ENCODE measurements at places on chromosomes 4 and X.

GRCh38 chr4:17758485-17758884 is 22.9 kb downstream of the FAM184B start:
- DNase-seq = no peak

GRCh38 chrX:19745077-19745476 is 142.3 kb downstream of the SH3KBP1 start:
- DNase-seq = no peak

DNA sequence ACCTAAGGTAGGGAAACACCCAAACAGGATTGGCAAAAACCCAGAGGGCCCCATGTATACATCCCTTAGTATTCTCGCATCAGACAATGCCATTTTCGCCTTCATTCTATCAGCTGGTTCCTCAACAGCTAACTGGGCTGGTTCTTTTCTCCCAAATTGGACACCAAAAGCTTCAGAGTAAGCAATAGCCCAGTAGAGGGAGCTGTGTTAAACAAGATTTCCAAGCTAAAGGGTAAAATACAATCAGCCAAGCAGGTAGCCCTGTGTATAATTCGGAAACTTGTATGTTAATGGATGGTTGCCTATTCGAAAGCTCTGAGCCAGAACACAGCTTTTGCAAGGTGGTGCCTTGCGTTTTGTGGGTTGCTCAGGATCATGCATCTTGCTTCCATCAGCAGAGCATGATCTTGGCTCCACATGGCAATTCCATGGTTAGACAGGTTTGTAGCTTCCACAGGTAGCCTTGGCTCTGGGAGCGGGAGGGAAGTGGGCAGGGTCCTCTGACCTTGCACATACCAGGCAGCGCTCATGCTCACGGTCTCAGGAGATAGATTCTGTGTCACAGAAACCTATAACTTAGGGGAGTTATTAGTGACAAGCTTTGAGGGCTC is 115.2 kb upstream of the LNX1 start:
- DNase-seq = peak; percentile 30

- DNase-seq = no peak
Observed at GRCh38 chr4:73690051-73690738, 50.2 kb upstream of the CXCL8 start.

DNA sequence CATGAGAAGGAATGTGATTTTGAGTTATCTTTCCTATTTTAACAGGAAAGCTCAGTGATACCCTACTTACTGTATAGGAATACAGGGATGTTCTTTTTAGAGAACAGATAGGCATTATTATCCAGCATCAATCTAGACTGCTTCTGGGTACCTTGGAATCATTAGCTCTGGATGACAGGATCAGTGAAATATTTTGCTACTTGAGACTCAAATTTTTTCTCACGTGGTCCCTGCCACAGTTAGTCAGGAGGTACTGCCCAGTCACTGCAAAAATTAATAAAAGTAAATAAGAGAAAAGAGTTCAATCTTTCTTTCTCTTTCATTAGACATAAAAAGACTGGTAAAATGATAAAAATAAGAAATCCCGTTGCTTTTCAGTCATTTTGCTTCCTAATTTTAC is 5.5 kb downstream of the ZNF827 start:
- no peak for DNase-seq

GRCh38 chrX:11929476-11929875 is 171.4 kb downstream of the MSL3 start:
- no peak for DNase-seq

DNA sequence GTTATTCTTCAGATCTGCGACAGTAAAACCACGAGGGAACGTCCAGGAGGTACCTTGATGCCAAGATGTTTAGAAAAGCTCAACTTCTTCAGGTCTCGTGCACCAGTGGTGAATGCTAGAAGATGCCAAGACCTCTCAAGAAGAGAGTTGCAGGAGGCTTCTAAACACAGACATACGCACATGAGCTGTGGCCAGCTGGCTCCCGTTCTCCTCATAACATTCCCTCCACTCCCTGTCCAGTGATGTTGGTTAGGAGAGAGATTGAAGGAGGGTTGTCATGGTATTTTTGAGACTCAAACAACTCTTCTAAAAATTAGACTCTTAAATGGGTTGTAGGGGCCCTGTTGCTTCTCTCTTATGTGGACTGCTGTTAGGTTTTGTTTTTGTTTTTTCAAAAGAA is 184.3 kb downstream of the QDPR start:
- DNase-seq = no peak

Data from RWPE1 (cell line).